Smooth muscle cell of trachea (primary cell): ENCODE measurements at places on chromosomes 5 and 9. TPM values are rescaled to one million over a fixed set of nuclear protein-coding genes. Genes with fewer than 3 reads are reported as not detected.

The LIFR gene
- 23.4 and 29.8 TPM in 2 replicates for total RNA-seq

The CCNG1 gene
- 506 and 507 TPM in 2 replicates for total RNA-seq

The CLTB gene
- total RNA-seq: 82.2 and 93.6 TPM in 2 replicates

The QRFP gene
- not detected in 2 replicates for total RNA-seq

The NUDT2 gene
- total RNA-seq: 35.1 and 35.5 TPM in 2 replicates

The SIT1 gene
- 0.29 TPM in 1 of 2 replicates, not detected in the other for total RNA-seq

The CTSV gene
- 0.33 and 1.5 TPM in 2 replicates for total RNA-seq

The TAS2R1 gene
- total RNA-seq: not detected in 2 replicates

The LHX3 gene
- total RNA-seq: under 0.01 TPM in 1 of 2 replicates, not detected in the other

The SLC6A7 gene
- not detected in 2 replicates for total RNA-seq

The RGS7BP gene
- total RNA-seq: not detected in 2 replicates

The HAVCR2 gene
- total RNA-seq: 1.0 and 2.2 TPM in 2 replicates

The PCDHB12 gene
- total RNA-seq: 0.15 and 0.33 TPM in 2 replicates

The HAVCR1 gene
- 0.17 TPM in 1 of 2 replicates, not detected in the other for total RNA-seq

The WNT8A gene
- not detected in 2 replicates for total RNA-seq

The WDR38 gene
- not detected in 2 replicates for total RNA-seq

The NME5 gene
- total RNA-seq: 2.6 and 2.8 TPM in 2 replicates

The GMCL2 gene
- under 0.01 TPM in 1 of 2 replicates, not detected in the other for total RNA-seq

The FBP1 gene
- total RNA-seq: not detected in 2 replicates

The SLF1 gene
- 4.3 and 21.2 TPM in 2 replicates for total RNA-seq

The LCN6 gene
- total RNA-seq: not detected in 2 replicates

The PDE6A gene
- total RNA-seq: not detected in 2 replicates

The LOX gene
- total RNA-seq: 53.8 and 66.2 TPM in 2 replicates

The DOCK8 gene
- total RNA-seq: 0.44 and 0.66 TPM in 2 replicates

The TAF1L gene
- under 0.01 TPM in 2 replicates for total RNA-seq

The OR1J2 gene
- not detected in 2 replicates for total RNA-seq

The OR13C4 gene
- not detected in 2 replicates for total RNA-seq

The EGFL7 gene
- total RNA-seq: 6.3 and 17.9 TPM in 2 replicates

The HRH2 gene
- total RNA-seq: not detected in 2 replicates

The LCN15 gene
- under 0.01 TPM in 1 of 2 replicates, not detected in the other for total RNA-seq

The LCN1 gene
- not detected in 2 replicates for total RNA-seq

The PAEP gene
- total RNA-seq: not detected in 2 replicates

The SLC27A4 gene
- 10.6 and 18.9 TPM in 2 replicates for total RNA-seq

The SLCO6A1 gene
- not detected in 2 replicates for total RNA-seq

The TXNDC8 gene
- 1.9 TPM in 1 of 2 replicates, not detected in the other for total RNA-seq

The TXNDC15 gene
- 130 and 169 TPM in 2 replicates for total RNA-seq

The CTXN3 gene
- not detected in 2 replicates for total RNA-seq

The TLX3 gene
- total RNA-seq: not detected in 2 replicates

The DPYSL3 gene
- total RNA-seq: 175 and 185 TPM in 2 replicates

The SCGB3A2 gene
- total RNA-seq: not detected in 2 replicates

The NUTM2G gene
- not detected in 2 replicates for total RNA-seq

The SH2D3C gene
- total RNA-seq: 0.29 TPM in 1 of 2 replicates, not detected in the other

The SLC34A3 gene
- total RNA-seq: under 0.01 TPM in 1 of 2 replicates, not detected in the other

The DAB2 gene
- total RNA-seq: 188 and 199 TPM in 2 replicates

The PCDHB16 gene
- 0.15 and 0.50 TPM in 2 replicates for total RNA-seq

The GPR151 gene
- total RNA-seq: not detected in 2 replicates

The JAKMIP2 gene
- 0.50 and 2.6 TPM in 2 replicates for total RNA-seq

The ELOVL7 gene
- 0.33 TPM in 1 of 2 replicates, not detected in the other for total RNA-seq

The HAND1 gene
- total RNA-seq: 0.17 TPM in 1 of 2 replicates, not detected in the other

The ACSL6 gene
- 0.66 TPM in 1 of 2 replicates, not detected in the other for total RNA-seq

The DBH gene
- not detected in 2 replicates for total RNA-seq

The HOMER1 gene
- total RNA-seq: 3.8 and 6.1 TPM in 2 replicates

The PAIP1 gene
- 80.3 and 95.6 TPM in 2 replicates for total RNA-seq

The CAMK2A gene
- 1.5 and 3.8 TPM in 2 replicates for total RNA-seq

The C6 gene
- total RNA-seq: not detected in 2 replicates

The KCNMB1 gene
- total RNA-seq: not detected in 2 replicates

The PDCD1LG2 gene
- total RNA-seq: 5.3 and 6.3 TPM in 2 replicates
